ENCODE measurements at places on chromosomes 16 and 17.

GRCh38 chr17:74748279-74748528 lies 224 bp upstream of the NHERF1 start:
- DNase-seq, result no peak

- no peak for DNase-seq
Measured at GRCh38 chr16:70160821-70161220, 12.8 kb upstream of the CLEC18C start.

DNA sequence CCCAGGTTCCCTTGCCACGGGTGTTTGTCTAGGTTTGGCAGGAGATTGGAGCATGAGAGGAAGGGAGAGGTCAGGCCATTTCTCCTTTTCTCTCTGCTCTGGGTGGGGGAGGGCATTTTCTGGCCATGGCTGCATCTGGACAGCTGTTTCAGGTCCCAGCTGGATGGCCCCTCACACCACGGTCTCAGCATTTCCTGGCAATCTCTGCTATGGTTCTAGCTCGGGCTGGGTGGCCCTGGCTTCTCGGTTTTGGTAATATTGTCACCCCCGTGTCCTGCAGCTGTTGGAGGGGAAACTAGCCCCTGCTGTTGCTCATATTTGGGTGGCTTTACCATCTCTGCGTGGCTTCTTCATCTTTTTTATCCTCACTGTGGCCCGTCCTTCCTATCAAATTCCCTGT lies 11.5 kb upstream of the NLRP1 start:
- no peak for DNase-seq

GRCh38 chr17:19727501-19728078 lies 11.2 kb upstream of the SLC47A2 start:
- peak; percentile 73 for DNase-seq

GRCh38 chr16:80704751-80705505 lies 99.5 kb downstream of the CDYL2 start:
- no peak for DNase-seq

GRCh38 chr16:72862090-72862489 lies 185.8 kb downstream of the ZFHX3 start:
- DNase-seq, result no peak

DNA sequence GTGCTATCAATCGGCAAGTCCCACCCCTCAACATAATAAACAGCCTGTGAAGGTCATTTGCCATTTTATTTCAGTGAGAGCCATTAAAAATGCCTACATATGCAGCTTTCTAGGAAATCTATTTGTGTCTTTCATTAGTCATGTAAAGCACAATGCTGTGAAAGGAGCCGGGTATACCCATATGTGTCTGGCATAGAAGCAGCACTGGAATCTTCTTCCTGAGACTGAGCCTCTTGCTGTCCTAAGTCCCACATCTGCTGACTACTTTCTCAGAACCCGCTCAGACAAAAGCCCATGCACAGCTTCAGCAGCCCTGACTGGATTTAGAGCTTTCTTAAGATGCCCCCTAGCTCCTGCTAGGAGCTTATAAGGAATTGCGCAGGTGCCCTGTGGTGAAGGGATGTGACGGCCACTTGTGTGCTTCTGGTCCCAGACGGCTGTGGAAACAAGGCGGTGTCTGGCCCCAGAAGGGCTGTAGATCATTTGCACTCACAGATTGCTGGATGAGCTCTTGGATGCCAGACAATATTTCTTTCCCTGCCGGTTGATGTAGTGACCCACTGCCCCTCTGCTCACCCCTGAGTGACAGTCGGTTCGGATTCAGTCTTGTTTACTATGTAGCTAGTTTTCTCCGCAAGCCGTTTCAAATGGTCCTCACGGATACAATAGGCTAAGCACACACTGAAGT lies 172.2 kb downstream of the ANKFN1 start:
- no peak for DNase-seq

- peak; percentile 75 for DNase-seq
Measured at GRCh38 chr17:2214047-2214928, 89.3 kb downstream of the SMG6 start.

DNA sequence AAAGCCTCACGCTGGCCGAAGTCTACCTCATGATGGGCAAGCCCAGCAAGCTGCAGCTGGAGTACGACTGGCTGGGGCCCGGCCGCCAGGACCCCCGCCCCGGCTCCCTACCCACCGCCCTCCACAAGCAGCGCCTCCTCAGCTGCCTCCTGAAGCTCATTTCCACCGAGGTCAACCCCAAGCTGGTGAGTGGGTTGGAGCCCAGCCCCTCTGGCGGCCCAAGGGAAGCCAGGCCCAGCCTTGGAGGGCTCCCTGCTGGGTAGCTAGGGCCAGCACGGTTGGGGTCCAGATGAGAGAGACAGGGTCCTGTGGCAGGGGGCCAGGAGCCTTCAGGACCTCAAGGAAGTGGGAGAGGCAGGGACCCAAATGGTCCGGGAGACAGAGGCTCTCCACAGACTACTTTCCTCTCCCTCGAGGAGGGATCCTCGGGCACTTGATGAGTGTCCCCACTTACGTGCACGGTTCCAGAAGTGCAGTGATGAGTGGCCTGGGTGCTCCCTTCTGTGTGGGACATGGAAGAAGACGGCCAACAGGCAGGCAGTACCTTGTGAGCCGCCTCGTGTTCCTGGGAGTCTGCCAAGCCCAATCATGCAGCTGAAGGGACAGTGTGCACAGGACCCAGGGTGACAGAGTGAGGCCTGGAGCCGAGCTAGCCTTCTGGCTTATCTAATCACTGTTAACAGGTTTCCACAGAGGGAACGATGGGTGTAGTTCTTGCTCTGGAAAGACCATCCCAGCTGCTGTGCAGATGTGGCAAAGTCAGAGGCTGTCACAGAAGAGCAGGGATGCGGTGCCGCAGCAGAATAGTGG lies 21.1 kb upstream of the JPT2 start:
- DNase-seq, result no peak

- DNase-seq, result no peak
Measured at GRCh38 chr17:17060001-17060922, 18.0 kb downstream of the MPRIP start.

GRCh38 chr16:59053911-59054310 lies 319.8 kb upstream of the GOT2 start:
- DNase-seq, result no peak

GRCh38 chr16:4395055-4395726 lies 21.2 kb downstream of the CORO7 start:
- DNase-seq, result no peak

DNA sequence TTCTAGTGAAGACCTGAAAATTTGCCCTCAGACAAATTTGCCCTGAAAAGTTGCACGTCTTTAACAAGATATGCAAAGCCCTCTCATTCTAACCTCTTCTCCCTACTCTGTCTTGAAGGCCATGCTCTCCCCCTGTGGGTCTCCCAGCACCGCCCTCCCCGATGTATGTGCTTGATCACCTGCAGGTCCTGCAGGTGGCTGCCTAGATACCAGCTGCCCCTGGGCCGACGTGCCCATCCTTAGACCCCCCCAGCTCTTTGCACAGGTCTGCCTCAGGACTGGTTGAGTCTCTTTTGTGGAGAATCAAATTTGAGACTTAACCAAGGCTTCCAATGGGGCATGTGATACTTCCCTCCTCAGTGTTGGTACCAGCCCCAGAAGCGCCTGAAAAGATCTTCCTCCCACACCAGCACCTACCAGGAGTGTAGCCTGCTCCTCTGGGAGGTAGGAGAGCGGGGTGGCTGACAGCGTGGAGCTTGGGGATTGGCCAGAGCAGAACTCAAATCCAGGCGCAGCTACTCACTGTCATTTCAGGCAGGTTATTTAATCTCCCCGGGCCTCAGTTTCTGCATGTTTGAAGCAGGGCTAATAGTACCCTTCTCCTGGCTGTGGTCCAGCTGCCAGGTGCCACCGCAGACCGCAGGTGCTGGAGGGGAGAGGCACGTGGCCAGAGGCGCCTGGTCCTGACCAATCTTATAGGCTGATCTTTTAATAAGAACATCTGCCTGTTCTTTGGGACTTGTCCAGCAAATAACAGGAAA lies 4.5 kb upstream of the MRPL38 start:
- DNase-seq, result no peak

DNA sequence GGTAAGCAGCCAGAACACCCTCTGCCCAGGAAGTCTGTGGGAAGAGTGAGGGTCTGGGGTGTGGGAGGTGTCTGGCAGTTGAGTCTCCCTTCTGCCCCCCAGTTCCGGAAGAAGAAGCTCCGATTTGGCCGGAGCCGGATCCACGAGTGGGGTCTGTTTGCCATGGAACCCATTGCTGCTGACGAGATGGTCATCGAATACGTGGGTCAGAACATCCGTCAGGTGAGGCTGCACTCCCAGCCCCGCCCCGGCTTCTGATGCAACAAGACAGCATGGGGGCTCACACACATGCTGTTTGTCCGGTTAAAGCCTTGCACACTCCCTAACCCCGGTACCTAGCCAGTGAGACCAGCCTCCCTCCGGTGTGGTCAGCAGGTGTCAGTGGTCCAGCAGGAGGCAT lies 4.0 kb upstream of the HSD3B7 start:
- DNase-seq, result no peak

- DNase-seq, result no peak
Measured at GRCh38 chr16:56695246-56695645, 13.0 kb downstream of the MT1X start.

- no peak for DNase-seq
Measured at GRCh38 chr17:30363715-30364202, 15.0 kb upstream of the CPD start.

- peak; percentile 82 for DNase-seq
Measured at GRCh38 chr17:57889892-57890856, 40.3 kb upstream of the MRPS23 start.

DNA sequence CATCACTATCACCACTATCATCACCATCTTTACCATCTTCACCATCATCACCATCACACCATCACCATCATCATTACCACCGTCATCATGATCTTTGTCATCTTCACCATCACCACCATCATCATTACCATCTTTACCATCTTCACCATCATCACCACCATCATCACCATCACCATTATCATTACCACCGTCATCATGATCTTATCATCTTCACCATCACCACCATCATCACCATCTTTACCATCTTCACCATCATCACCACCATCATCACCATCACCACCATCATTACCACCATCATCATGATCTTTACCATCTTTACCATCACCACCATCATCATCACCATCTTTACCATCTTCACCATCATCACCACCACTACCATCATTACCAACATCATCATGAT lies 10.2 kb upstream of the ZNF469 start:
- DNase-seq, result no peak

GRCh38 chr17:16085066-16085699 lies 85.6 kb downstream of the TTC19 start:
- no peak for DNase-seq

- DNase-seq, result no peak
Measured at GRCh38 chr16:17921357-17921978, 415.1 kb downstream of the NPIPA8 start.

DNA sequence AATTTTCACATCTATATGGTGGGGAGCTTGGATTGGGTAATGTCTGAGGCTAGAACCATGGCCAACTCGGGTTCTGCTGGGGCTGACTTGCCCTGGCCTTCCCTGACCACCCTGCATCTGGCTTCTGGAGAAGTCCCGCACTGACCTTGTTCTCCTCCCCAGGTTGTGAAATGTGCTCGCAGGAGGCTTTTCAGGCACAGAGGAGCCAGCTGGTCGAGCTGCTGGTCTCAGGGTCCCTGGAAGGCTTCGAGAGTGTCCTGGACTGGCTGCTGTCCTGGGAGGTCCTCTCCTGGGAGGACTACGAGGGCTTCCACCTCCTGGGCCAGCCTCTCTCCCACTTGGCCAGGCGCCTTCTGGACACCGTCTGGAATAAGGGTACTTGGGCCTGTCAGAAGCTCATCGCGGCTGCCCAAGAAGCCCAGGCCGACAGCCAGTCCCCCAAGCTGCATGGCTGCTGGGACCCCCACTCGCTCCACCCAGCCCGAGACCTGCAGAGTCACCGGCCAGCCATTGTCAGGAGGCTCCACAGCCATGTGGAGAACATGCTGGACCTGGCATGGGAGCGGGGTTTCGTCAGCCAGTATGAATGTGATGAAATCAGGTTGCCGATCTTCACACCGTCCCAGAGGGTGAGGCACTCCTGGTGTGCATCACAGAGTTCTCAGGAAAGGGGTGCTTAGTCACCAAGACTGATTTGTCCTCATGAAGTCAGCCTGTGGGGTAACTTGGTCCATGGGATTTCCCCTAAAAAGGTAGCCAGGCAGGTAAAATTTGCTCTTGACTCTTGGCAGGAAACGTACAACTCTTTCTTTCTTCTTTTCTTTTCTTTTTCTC lies 6.1 kb downstream of the NOD2 start:
- no peak for DNase-seq

GRCh38 chr17:27370776-27371175 lies 76.9 kb downstream of the WSB1 start:
- no peak for DNase-seq

DNA sequence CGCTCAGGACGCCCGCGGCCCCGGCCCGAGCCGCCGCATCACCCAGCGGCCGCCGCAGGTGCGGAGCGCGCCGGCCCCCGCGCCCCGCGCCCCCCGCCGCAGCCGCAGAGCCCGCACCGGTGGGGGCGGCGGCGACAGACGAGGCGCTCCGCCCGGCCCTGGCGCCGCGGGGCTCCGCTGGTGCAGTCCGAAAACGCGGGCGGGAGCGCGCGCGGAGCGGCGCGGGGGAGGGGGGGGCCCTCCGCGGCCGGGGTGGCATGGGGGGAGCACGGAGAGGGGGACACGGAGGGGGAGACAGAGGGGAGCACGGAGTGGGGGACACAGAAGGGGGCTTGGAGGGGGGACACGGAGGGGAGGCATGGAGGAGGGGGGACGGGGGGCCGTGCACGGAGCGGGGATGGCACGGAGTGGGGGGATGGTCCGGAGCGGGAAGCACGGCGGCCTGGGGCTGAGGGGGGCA lies at the start of gene AATK:
Gene AATK (minus strand): TSS at position 189 of the 460 bp plus-strand sequence. CDS start 229 bp downstream, outside the sequence.
- DNase-seq, result no peak

DNA sequence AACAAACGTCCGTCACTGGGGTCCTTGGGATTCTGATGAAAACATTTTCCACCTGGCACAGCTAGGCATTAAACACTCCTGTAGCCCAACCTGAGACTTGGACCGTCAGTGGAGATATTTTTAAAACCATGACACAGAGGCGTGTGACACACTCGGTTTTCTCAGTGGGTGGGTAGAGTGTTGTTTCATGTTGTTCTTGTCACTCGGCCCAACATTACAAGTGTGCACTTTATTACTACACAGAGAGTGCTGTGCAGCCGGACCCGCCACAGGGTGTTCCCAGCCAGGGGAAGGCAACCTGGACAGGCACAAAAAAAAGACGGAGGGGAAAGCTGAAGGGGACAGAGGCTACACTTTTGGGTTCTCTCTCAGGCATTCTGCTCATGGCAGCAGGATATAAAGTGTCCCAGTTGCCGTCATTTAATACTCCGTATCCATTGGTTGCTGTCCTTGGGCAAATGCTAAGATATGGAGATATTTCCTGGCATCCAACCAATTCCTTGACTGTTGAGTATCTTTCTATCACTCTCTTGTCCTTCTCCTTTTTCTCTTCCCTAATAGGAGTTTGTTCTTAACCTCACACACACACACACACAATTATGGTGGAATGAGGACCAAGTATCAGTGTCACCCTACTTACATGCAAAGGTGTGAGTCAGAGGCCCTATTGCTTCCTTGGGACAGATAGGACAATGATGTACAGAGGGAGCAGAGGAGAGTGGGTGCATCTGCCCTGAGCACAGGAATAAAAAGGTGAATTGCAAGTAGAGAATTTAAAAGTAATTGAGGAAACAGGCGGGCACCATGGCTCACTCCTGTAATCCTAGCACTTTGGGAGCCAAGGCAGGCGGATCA lies 154.1 kb upstream of the SOX9 start:
- DNase-seq, result no peak
